ENCODE measurements at places on chromosomes 6 and 20. TPM values are rescaled to one million over a fixed set of nuclear protein-coding genes. Genes with fewer than 3 reads are reported as not detected.

Gene EPPIN
- total RNA-seq, result 1.1 TPM

Gene NHSL1
- total RNA-seq, result 5.1 TPM

Gene KCNS1
- not detected for total RNA-seq

Gene KIF6
- total RNA-seq, result 1.6 TPM

Gene AKAP7
- total RNA-seq, result 34.6 TPM

Gene ZNF334
- 15.2 TPM for total RNA-seq

Gene YTHDF1
- total RNA-seq, result 35.2 TPM

Gene ULBP3
- total RNA-seq, result not detected

Gene EEF1A2
- 0.57 TPM for total RNA-seq

Gene EPHA7
- 2.0 TPM for total RNA-seq

Gene EDN1
- total RNA-seq, result 0.95 TPM

Gene HCRTR2
- total RNA-seq, result 0.12 TPM

Gene CCM2L
- total RNA-seq, result 1.4 TPM

Gene GID8
- 43.3 TPM for total RNA-seq

Gene MLIP
- not detected for total RNA-seq

Gene TMEM74B
- total RNA-seq, result 0.48 TPM

Gene ARMC12
- total RNA-seq, result 0.34 TPM

Gene RAB44
- total RNA-seq, result not detected

Gene CYP24A1
- total RNA-seq, result not detected
